ENCODE measurements at places on chromosomes 16 and 17.
A peak's percentile ranks its signal among the peaks of the same experiment; 100 is the strongest.

DNA sequence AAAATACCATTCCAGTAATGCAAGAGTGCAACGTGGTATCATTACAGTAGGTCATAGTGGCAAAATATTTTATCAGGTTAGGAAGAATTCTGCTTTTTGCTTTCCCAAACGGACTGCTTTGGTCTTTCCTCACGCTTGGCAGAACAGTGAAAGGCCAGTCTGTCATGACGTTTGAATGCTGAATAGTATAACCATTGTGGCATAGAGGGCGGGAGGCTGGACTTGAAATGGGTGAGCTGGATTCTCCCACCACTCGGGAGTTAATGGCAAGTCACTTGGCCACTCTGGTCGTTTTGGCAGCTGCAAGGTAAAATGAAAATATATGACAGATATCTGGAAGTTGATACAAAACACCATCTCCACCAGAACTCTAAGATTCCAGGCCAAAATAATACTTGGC, 391.2 kb downstream of the MAF start:
- no peak for DNase-seq

- DNase-seq = peak; percentile 65
Measured at GRCh38 chr16:50037662-50038220, 12.7 kb downstream of the CNEP1R1 start.

- DNase-seq = peak; percentile 35
Measured at GRCh38 chr17:60526726-60527125, 684 bp upstream of the APPBP2 start.

- DNase-seq = no peak
Measured at GRCh38 chr16:503150-504071, 24.1 kb upstream of the CAPN15 start.

GRCh38 chr16:27340654-27341053, 26.9 kb downstream of the IL4R start:
- no peak for DNase-seq

GRCh38 chr17:2157081-2157480, 102.2 kb downstream of the HIC1 start:
- DNase-seq = peak; percentile 61

DNA sequence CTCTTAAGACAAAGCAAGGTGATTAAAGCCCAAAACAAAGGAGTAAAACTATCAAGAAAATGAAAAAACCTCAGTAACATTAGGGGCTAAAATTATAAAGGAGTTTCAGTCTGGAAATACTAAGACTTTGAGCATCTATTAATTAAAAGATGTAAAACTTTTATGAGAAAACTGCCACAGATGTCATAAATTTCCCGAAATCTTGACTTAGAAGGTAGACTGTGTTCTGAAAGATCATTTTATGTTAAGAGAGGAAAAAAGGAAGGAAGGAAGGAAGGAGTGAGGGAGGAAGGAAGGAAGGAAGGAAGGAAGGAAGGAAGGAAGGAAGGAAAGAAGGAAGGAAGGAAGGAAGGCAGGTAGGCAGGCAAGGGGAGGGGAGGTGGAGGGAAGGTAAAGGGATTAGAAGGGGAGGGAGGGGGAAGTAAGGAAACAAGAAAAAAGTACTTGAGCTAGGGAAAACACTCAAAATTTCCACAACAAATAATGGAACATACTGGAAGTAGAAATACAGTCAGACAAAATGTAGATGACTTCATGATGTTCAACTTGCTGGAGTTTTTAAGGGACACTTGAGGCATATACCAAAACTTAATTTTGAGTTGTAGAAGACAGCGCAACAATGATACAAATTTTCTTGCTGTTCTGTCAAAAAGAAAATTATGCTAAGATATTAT, 2.0 kb downstream of the KRTAP4-5 start:
- no peak for DNase-seq

DNA sequence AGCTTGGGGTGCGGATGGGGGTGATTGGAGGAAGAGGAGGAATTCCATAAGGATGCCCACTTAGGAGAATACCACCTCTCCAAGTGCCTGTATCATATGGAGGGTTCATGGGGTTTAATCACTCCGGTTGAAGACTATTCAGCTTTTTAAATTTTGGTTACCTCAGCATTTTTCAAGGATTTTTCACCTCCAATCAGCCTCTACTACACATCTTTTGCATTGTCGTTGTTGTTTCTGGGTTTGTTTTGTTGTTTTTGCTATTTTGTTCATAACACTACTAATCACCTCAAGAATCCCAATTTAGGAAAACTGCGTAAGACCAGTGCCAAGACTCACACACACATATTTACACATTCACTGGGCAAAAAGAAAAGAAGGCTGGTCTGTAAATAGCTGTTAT, 619.5 kb upstream of the CDH5 start:
- DNase-seq = no peak

DNA sequence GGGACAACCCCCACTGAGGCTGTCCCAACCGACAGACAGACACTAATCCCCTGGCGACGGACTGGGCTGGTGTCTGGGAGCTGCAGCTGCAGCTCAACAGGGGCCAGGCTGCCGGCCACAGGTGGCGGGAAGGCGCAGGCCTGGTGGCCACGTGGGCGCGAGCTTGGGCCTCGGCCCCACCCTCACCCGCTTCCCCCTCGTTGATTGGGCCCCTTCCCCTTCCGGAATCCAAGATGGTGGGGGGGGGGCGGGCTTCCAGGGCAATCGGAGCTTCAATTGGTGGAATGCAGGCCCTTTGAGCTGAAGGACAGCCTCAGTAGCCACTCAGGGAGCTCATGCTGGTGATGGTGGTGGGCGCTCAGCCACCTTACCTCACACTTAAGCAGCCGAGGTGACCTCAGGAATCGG, 8.7 kb upstream of the TBX4 start:
- DNase-seq = no peak

DNA sequence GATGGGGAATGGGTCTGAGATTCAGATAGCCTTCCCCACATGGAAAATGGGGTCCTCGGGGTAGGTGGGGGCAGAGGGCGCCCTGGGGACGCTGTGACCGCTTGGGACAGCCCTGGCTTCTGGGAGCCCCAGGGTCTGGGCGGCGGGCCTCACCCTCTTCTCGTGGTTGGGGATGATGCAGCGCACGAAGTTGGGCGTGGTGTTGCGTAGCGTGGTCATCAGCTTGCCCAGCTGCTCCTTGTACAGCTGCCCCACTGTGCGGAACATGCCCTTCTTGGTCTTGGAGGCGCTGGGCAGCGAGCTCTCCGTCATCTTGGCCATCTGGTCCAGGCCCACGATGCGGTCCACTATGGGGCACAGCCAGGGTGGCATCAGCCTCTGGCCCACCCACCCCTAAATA, 99.9 kb downstream of the NDE1 start:
- DNase-seq = no peak

GRCh38 chr17:48198950-48199541, 91.5 kb downstream of the SNX11 start:
- no peak for DNase-seq

GRCh38 chr17:46950342-46950996, 27.5 kb downstream of the GOSR2 start:
- no peak for DNase-seq

DNA sequence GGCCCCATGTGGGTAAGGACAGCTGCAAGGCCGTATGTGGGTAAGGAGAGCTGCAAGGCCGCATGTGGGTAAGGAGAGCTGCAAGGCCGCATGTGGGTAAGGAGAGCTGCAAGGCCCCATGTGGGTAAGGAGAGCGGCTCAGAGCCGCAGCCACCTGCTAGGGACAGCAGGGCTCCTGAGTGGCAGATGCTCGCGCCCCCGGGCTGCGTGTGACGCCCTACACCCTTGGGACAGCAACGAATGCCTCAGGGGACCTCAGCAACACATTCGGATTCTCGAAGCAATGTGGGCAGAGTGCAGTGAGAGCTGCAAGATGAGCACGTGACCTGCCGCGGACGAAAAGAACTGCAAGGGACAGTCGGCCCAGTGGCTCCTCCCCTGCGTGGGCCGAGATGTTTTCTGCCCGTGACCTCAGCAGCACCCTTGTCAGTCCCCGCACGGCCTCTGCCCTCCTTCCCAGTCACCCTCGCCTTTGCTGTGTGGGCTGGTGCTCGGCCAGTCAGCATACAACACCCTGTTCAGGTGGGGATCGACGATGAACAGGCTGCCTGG, 9.6 kb upstream of the SLC38A8 start:
- no peak for DNase-seq

DNA sequence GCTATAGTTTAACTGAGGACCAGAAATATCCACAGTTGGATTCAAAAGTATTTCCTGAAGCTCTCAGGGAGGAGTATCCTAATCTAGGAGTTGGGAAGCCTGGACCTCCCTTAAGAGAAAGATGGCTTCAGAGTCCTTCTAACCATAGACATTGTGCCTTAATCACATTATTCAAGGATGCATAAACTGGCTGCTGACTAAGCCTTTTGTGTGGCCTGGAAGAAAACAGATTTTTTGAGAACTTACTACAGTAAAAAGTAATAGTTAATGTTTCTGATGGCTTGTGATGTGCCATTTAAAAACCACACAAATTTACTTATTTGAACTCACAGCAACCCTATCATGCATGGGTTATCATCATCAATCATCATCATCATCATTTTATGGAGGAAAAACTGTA, 126.2 kb upstream of the RPL38 start:
- no peak for DNase-seq

GRCh38 chr17:50608700-50609379, 25.8 kb upstream of the ABCC3 start:
- DNase-seq = no peak

- DNase-seq = no peak
Measured at GRCh38 chr16:58077796-58078195, 51.4 kb downstream of the CFAP20 start.

- no peak for DNase-seq
Measured at GRCh38 chr16:1743376-1744337, 27.7 kb downstream of the NME3 start.

- peak; percentile 52 for DNase-seq
Measured at GRCh38 chr16:30005341-30006094, 5.3 kb downstream of the DOC2A start.

DNA sequence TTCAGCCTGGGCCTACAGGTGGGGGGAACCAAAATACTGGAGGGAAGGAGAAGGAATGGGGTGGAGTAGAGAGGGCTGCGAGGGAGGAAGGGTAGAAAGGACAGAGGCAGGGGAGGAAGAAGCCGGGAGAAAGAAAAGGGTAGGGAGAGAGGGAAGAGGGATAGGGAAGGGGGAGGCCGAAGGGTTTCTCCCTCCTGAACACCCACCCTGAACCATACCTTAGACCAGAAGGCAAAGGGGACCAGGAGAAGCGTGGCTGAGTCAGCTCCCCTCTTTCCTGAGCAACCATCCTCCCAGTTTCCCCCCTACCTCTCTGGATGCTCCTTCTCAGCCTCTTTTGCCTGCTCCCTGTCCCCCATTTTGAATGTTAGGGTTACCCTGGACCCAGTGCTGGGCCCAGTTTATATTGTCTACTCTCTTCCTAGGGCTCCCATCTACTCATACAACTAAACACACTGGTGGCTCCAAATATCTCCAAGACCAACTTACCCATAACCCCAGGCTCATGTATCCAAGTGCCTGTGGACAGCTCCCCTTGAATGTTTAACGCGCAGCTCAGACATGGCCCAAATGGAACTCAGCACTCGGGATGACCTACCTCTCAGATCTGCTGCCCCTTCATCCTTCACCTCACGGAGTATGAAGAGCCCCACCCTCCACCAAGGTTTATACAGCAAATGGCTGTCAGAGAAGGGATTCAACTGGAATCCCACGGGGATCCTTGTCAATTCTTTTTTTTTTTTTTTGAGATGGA, 7.8 kb downstream of the TSPOAP1 start:
- DNase-seq = no peak

DNA sequence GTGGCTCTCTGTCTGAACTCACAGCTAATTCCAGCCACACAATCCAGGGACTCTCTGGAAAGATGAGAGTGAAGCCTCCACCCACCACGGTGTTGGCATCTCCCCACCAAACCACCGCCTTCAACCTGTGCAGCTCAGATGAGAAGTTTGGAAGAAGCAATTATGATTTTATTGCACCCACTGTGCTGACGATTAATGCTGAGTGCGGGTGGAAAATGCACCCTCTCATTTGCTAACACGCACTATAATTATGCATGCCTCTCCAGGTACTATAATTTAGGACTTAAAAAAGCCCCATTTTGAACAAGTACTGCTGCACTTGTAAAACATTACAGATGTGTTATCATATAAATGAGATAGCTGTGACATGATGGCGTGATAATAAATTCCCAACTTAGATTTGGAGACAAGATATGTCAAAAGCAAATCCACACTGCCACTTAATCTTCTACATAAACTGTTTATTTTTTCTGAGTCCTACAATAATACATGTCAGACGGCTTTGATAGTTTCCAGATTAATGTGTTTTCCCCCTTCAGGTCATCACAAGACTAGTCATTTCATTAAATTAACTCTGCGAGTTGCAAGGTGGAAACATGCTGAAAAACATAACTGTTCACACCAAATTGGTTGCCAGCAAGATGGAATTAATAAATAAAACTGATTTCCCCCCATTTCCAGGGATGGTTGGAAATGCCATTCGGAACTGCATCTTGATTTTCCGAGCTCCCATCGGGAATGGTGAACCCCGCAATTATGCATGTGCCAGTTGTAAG, 466.5 kb upstream of the MAF start:
- no peak for DNase-seq

- DNase-seq = no peak
Measured at GRCh38 chr17:44010966-44011647, 3.7 kb downstream of the TMEM101 start.

DNA sequence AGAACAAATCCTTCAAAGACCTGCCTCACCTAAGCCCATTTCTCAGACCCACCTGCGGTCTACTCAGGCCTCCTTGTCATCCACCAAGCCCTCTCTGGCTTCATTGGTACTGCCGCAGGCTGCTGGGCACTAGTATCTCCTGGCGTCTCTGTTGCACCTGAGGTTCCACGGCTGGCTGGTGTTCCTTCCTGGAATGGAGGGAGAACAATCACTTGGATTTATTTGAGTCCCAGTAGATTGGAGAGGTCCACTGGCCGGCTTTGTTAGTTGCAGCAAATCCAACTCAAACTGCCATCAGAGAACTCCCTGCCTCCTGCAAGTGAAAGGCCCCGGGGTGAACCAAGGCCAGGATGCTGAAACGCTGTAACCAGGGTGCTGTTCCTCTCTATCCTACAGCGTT, 15.3 kb downstream of the MIS12 start:
- DNase-seq = no peak

- DNase-seq = no peak
Measured at GRCh38 chr16:67387479-67388079, 5.7 kb downstream of the TPPP3 start.

DNA sequence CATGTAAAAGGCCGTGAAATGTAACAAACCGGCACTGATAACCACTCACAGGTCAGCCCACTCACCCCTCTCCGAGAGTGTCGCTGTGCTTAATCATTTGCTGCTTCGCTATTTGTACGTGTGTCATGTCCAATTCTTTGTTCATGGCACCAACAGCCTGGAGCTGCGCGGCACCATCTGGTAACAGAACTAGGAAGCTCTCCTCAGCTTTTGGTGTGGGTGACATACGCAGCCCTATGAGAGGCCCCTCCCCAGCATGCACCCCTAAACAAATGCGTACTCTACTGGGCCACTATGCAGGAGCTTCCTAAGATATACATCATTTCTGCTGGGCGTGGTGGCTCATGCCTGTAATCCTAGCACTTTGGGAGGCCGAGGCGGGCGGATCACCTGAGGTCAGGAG, 2.3 kb upstream of the PECAM1 start:
- no peak for DNase-seq

GRCh38 chr16:55436587-55436986, 42.4 kb upstream of the MMP2 start:
- no peak for DNase-seq

- DNase-seq = peak; percentile 41
Measured at GRCh38 chr17:17808706-17809432, 27.9 kb downstream of the SREBF1 start.

- DNase-seq = no peak
Measured at GRCh38 chr16:85221771-85222154, 109.5 kb upstream of the CIBAR2 start.

Measured in fibroblast of pulmonary artery (primary cell).